ENCODE measurements at places on chromosomes 6 and 20.

GRCh38 chr6:26006086-26006939, 43.7 kb downstream of the TRIM38 start:
- no peak for DNase-seq

DNA sequence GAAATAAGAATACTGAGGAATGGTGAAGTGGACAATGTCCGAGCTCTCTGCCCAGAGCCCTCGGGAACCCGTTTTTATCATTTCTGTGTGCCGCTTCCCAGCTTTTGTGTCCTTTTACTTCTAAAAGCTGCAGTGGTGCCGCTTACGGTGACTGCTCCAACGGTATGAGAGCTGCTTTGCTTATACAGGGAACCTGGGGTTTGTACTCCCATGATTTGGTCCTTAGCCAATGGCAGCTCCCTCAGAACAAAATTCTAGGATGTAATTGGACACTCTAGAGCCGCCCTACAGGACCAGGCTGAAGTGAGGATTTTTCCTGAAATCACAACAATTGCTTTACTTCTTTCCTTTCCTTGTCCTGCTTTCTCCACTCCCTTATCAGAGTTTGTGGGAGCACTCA, 24.2 kb upstream of the PCSK2 start:
- DNase-seq = no peak

DNA sequence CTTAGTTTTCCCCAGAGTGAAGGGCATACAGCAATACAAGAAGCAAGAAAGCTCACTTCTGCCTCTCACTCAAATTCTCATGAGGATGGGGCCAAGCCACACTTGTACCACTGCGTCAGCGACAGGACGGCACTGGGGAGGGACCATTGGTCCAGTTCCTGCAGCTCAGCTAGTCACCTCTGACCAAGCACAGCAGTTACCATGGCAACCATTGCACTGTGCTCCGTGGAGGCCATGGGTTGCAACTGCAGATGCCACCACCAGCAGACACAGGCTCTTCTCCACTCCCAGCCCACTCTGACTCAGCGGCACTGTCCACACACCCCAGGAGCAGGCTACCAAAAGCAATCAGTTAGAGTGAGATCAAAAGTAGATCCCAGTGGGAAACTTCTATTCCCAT, 441.1 kb upstream of the ARID1B start:
- no peak for DNase-seq

DNA sequence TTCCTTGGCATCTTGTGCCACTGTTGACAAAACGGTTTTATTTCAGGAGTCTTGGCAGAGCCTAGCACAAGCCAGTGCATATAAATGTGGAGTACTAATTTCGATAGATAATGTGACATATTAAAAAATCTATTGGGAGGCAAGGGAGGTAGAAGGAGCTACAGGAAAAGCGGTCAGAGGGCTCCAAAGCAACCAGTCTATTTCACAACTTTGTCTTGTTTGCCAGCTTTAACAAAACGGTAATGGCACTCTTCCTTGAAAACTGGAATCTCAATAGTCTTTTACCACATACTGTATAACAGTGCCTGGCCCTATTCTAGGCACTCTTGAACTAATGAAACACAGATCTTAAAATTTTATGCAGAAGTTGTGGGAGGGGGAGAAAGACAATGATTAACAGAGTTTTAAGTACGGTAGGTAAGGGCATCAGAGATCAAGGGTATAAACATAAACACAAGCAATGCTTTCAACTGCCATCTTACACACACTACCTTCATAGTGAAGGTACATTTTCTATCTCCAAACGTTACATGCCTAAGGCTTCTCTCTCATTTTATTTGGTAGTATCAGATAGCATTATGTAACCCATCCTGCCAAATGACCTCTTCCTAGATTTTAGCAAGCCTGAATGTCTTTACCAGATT, 33.5 kb upstream of the SYNCRIP start:
- no peak for DNase-seq

- no peak for DNase-seq
These were observed 64.3 kb downstream of the BMP5 start for GRCh38 chr6:55811074-55811473.

GRCh38 chr6:138500867-138501446, 1.7 kb upstream of the NHSL1 start:
- DNase-seq = no peak

GRCh38 chr6:63730311-63730710, 94.7 kb downstream of the PHF3 start:
- peak; percentile 9 for DNase-seq

DNA sequence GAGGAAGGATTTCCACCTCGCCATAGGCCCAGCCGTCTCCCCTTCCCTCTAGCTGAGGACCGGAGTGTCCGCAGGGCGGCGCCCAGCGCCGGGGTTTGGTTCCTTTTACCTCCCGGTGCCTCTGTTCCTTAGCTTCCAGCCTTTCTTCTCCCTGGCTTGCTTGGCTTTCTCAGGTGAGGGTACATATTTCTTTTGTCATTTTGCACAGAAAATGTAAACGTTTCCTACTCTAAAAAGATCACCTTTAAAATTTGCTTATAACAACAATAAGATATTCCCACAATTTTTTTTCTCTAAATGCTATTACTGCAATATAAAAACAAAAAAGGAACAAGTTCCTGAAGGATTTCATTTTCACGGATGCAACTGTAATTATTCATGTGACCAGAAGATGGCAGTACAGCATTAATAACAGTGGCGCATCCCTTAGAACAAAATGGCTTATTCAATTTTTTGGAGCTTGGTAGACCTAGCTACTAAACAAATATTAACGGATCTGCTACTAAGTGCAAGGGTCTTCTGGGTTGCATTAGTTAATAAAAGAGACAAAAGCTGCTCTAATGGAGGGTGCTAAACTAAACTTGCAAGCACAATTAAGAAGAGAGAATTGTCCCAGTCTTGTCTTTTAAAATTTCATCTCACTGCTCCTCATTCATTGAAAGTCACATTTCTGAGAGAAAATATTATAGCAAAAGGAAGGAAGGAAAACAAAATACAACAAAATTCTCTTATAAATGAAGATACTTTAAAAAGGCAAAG, 172.9 kb downstream of the ADGRG6 start:
- no peak for DNase-seq

DNA sequence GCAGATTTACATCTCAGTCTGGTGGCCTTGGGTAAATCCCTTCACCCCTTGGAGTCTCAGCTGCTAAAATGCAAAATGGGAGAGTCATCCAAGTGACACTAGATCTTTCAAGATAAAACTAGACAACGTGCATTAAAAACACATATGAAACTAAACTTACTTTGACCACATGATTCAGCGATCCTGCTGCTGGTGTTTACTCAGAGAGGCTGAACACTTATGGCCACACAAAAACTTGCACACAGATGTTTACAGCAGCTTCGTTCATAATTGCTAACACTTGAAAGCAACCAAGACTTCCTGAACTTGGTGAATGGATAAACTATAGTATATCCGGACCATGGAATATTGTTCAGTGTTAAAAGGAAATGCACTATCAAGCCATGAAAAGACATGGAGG, 55.3 kb upstream of the GPR6 start:
- DNase-seq = no peak

DNA sequence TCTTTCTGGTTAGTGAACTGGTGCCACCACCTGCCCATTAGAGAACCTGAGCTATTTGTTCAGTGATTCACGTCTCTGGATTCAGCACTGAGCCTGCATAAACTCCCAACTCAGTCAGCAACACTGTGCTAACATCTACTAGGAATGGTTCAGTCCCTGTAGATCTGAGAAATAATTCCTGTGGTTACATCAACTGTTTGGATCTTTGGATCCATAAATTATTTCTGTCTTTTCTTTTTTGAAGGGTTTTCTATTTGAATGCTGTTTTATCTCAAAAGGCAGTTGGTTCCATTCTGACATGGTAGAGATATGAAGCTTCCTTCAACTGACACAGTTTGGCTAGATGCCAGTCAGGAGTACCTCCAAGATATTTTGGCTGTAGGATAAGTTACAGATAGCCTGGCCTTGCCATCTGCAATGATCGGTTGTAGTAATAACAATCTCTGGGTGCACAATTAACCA, 125.9 kb downstream of the TRMT11 start:
- peak; percentile 28 for DNase-seq

- DNase-seq = no peak
These were observed 89.3 kb downstream of the CEP57L1 start for GRCh38 chr6:109184638-109185037.

DNA sequence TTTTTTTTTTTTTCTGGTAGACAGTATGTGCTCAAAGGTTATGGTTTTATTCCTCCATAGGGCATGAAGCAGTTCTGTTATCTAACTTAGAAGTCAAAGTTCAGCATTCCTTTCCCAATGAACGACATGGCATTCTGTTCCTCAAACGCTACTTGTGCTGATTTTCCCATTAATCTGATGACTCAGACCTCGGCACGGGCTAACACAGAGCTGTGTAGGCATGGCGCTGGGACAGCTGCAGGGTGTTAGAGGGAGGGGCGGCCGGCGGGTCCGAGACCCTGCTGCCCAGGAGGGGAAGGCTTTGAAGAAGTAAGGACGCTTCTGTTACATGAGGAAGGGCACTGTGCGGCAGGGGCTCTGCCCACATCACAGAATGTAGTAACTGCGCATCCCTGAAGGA, 93.6 kb upstream of the AGPAT4 start:
- DNase-seq = no peak

DNA sequence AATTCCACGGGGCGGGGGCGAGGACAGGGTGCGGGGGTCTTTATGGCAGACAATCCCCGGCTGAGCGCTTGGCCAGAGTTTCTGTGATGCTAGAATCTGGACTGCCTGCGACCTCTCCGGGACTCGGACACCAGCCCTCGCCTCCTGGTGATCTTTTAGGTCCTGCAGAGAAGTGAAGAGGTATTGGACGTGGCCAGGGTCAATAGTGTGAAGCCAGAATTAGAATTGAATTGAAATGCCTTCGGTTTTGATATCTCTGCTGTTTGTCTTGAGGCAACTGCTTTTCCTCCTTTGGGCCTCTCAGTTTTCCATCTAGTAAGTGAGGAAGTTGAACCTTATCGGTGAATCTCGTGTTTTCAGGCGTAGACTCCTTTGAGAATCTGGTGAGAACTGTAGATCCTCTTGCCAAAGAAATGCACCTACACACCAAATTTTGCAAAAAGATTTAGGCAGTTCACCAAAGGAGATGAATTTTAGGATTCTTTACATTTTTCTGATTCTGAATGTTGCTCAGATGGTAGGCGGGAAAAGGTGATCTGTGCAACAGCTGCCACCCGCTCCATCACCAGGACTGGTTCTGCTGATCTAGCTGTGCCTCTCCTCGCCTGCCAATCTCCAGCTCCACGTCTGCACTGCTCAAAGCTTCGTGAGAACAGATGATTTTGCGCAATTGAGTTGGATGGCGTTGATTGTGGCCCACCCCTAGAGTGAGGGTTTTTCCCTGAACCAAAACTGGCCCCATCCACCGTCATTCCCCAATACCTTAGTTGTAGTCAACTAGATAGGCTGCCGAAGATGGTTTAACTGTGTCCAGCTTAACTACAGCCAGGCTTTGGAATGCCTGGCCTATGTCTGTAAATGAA, 837 bp upstream of the OSER1 start:
- DNase-seq = no peak

DNA sequence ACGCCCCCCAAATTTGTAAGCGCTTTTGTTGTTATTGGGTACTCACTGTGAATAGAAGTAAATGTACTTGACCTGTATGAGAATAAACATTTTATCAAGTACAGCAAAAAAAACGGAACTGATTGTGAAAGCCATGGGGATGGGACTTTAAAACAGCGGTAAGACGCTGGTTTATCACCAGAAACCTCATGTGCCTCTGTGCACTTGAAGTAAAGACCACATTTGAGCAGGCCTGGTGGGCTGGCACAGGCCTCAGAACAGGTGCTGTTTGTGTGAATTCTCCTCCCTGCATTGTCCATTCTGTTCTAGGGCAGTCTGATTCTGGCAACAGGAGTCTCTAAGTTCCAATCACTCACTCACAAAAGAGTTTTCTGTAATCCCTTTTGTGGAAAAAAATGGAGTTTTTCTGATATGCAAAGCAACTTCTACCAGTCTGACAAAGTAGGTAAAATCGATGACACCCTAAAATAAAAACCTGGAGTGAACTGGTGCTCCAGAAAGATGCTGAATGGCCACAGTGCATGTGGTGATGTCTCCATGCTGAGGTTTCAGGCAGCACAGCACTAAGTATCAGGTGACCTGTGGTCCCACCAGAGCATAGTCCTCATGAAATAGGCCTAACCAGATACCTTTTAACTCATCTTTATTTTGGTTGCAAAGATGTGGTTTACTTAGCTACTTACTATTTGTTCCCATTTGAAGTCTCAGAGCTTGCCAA, 53.9 kb downstream of the STX7 start:
- DNase-seq = no peak

GRCh38 chr20:24773751-24774201, 175.3 kb upstream of the CST7 start:
- DNase-seq = peak; percentile 80

GRCh38 chr6:137271245-137272183, 52.3 kb upstream of the IFNGR1 start:
- peak; percentile 20 for DNase-seq

GRCh38 chr20:61445741-61446140, 193.7 kb downstream of the CDH4 start:
- DNase-seq = no peak

DNA sequence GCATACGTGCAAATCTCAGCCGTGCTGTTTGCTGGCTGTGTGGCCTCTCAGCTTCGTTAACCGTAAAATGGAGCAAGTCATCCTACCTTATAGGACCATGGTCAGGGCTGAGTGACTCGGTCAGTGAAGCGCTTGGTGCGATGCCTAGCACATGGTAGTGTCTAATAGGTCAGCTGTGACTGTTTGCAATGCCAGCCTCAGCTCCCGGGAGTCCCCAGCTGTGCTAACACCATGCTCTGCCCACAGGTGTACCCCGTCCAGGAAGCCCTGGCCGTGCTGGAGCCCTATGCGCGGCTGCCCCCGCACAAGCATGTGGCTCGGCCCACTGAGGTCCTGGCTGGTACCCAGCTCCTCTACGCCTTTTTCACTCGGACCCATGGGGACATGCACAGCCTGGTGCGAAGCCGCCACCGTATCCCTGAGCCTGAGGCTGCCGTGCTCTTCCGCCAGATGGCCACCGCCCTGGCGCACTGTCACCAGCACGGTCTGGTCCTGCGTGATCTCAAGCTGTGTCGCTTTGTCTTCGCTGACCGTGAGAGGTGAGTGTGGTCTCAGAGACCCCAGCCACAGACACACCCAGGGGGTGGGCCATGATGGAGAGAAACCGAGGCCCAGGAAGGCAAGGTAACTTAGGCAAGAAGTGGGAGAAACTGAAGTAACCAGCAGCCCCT, 10.6 kb downstream of the TRIB3 start:
- DNase-seq = no peak

DNA sequence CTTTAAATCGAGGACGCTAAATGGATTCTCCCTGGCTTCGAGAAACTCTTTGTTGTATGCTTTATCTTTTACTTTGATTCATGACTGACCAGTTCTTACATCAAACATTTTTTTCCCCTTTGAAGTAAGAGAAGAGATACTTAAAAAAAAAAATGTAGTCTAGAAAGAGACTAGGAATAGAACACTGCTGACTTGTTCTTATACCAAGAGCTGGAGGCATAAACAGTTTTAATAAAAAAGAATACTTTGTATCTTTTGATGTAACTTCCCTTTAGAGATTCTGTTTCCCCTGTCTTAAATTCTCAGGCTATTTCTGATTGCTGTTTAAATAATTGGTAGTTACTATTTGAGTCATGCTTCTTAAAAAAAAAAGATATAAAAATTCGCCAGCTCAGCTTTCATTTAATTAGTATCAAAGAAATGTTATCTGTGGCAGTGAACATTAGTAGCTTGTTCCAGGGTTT, 4.8 kb downstream of the ASXL1 start:
- no peak for DNase-seq
